Stimulated activated naive B cell treated with anti-CD40 and anti-IgM and Interleukin-4, amounts not matched to agents 10 μg/mL and 1 μg/mL and 100 μg/mL, for 72 hours (primary cell): ENCODE measurements at places on chromosomes 4 and X.

- H3K27ac ChIP-seq = no peak overlapping the region
- DNase-seq = no peak
- no peaks in the 10 kb centered on the region for H3K36me3 ChIP-seq
These were observed 952.9 kb downstream of the FAT4 start for GRCh38 chr4:126267689-126268088.

- H3K27me3 ChIP-seq = peaks cover 29% of the 10 kb centered on the region
- H3K36me3 ChIP-seq = no peaks in the 10 kb centered on the region
- no peak overlapping the region for H3K4me3 ChIP-seq
- no peak overlapping the region for H3K27ac ChIP-seq
These were observed 42.6 kb downstream of the MED28 start for GRCh38 chr4:17657090-17657489.

- peak overlapping the region; percentile 78 for H3K4me3 ChIP-seq
- no peaks in the 10 kb centered on the region for H3K36me3 ChIP-seq
- peaks cover 89% of the 10 kb centered on the region for H3K27me3 ChIP-seq
These were observed 2.1 kb upstream of the APBB2 start for GRCh38 chr4:41216294-41217019.

DNA sequence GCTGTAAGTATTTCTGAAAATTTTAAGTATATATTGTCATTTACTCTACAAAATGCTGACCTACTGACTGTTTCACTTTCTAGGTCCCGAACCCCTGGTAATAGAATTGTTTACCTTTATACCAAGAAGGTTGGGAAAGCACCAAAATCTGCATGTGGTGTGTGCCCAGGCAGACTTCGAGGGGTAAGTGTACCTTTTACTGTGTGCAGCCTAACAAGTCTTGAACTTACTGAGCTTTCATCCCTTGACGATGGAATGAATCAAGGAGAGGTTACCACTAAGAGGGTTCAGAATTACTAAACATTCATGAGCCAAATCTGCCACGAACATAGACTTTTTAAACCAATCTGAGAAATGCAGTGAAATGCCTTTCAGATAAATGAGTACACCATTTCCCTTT, 1.6 kb downstream of the RPL34 start:
- peak overlapping the region; percentile 69 for H3K4me3 ChIP-seq
- no peaks in the 10 kb centered on the region for H3K27me3 ChIP-seq
- peaks cover 57% of the 10 kb centered on the region for H3K36me3 ChIP-seq
- no peak for DNase-seq
- peaks cover 28% of the 10 kb centered on the region for H3K4me1 ChIP-seq
- peak overlapping the region; percentile 51 for H3K27ac ChIP-seq

DNA sequence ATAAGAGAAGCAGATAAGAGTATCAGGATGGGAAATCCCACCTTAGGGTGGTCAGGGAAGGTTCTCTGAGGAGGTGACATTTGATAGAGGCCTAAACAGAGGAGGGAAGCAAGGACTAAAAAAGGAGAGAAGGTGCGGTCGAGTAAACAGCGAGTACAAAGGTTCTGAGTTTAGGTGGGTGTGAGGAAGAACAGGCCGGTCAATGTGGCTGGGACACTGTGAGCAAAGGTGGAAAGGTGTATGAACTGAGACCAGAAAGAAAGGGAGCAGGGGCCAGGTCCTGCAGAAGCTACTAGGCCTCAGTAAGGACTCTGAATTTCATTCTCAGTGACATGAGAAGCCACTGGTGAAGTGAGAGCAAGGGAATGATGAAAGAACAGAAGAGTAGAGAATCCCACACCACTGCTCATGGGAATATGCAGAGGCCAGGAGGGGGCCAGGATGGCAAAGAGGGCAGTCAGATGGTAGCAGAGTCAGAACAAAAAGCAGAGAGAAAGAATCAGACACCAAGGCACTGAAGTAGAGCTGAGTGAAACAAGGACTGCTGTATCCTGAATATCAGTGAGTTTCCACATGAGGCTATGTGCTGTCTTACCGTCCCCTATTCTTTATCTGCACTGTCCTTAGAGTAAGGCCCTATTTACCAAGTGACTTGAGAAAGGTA, 18.0 kb downstream of the PRSS48 start:
- H3K27me3 ChIP-seq = peaks cover 7% of the 10 kb centered on the region
- no peaks in the 10 kb centered on the region for H3K36me3 ChIP-seq
- H3K4me1 ChIP-seq = no peaks in the 10 kb centered on the region
- no peak overlapping the region for H3K4me3 ChIP-seq
- H3K27ac ChIP-seq = no peak overlapping the region

DNA sequence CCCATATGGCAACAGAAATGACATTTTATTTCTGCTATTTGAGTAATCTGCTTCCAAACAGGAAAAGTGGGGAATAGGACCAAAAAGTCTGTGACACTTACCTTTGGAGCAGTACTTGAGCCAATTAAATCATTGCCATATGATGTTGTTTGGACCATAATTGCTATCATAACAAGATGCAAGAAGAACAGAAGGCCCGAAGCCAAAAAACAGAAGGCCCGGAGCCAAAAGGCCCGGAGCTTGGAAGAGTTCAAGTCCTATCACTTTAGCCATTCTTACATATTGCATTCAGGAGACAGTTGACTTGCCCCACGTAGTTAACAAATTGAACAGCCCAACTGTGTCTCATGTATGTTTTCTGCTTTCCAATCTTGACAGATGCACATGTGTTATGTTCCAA, 285.6 kb downstream of the ARHGAP24 start:
- H3K27ac ChIP-seq = no peak overlapping the region
- peaks cover 23% of the 10 kb centered on the region for H3K36me3 ChIP-seq
- H3K4me1 ChIP-seq = no peaks in the 10 kb centered on the region
- no peaks in the 10 kb centered on the region for H3K27me3 ChIP-seq

GRCh38 chr4:186192066-186192612, 772 bp downstream of the CYP4V2 start:
- peak overlapping the region; percentile 94 for H3K4me3 ChIP-seq
- peaks cover 7% of the 10 kb centered on the region for H3K4me1 ChIP-seq
- H3K36me3 ChIP-seq = peaks cover 10% of the 10 kb centered on the region

DNA sequence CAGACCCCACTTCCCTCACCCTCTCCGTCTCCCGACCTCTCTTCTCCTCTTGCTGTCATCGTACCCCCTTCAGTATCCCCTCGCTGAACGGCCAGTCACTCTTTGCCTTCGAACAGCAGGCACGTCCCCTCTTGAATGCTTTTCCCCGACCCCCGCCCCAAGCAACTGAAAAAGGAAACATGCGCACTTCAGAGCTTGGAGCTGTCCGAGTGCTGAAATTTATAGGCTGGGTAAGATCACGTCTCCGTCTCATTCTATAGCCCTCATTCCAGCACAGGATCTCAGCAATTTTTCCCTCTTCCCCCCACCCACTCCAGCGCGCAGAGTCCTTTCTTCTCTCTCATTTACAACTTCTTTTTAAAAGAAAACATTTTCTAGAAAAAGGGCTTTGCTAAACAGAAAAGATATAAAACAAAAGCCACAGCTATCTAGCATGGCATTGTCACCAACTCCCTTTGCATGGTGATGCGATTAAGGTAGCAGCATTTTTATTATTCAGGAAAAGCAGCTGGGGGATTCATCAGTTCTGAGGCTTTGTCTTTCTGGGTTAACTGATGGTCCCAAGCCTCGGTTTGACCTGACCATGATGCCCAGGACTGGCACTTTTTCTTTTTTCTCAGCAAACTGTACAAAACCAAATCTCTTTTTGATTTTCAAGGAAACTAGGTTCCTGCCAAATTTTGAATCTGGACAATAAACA, at the start of gene GLRA2:
Gene GLRA2 (plus strand): TSS at position 247 of the 700 bp plus-strand sequence. CDS start 522 bp downstream, outside the sequence.
- no peak within 1 kb of the TSS for H3K4me3 ChIP-seq
- H3K27me3 ChIP-seq = peaks cover 7% of the 10 kb centered on the region
- H3K36me3 ChIP-seq = no peaks in the 10 kb centered on the region
- no peak for DNase-seq

- H3K4me1 ChIP-seq = peaks cover 23% of the 10 kb centered on the region
- H3K27me3 ChIP-seq = no peaks in the 10 kb centered on the region
- no peak overlapping the region for H3K4me3 ChIP-seq
- no peak for DNase-seq
- no peak overlapping the region for H3K27ac ChIP-seq
These were observed 24.4 kb upstream of the GBA3 start for GRCh38 chr4:22668301-22668700.
